ENCODE measurements at places on chromosomes 3 and 15. TPM values are rescaled to one million over a fixed set of nuclear protein-coding genes. Genes with fewer than 3 reads are reported as not detected.

GRCh38 chr3:120879411-120879810 lies 28.6 kb upstream of the STXBP5L start:
- DNase-seq, result no peak

- peak; percentile 73 for DNase-seq
Observed at GRCh38 chr15:41971089-41971894, 1.1 kb downstream of the EHD4 start.

GRCh38 chr3:16136055-16136454 lies 38.4 kb upstream of the GALNT15 start:
- no peak for DNase-seq

GRCh38 chr15:97708252-97708651 lies 252.3 kb upstream of the ARRDC4 start:
- DNase-seq, result no peak

DNA sequence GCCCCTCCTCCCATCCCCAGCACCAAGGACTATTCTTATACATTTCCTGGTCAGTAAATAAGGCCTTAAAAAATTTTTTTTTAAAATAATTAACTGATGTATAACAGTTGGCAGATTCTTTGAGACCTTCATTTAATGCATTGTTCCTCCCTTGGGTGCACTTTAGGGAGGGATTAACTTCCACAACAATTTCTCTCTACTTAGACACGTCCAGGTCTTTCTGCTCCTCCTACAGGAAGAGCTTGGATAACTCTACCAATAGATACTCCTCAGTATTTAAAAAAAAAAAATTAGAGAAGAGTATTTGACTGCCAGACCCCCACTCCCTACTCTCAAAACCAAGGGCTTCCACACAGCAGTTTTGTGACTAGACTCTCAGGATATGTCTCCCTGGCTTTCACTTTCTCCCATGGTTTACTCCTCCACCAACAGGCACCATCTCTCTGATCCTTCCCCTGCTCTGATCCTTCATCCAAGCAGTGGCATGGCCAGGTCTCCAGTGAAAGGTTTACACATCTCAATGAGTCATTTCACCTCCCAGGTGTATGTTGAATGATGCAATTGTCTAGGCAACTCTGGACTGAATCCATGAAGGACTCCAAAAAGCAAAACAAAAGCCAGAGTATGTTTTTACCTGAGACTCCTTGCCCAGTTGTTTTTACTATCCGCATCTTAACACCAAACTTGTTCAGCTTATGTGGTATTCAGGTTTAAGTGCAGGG lies 7.4 kb downstream of the ZIC4 start:
- no peak for DNase-seq

DNA sequence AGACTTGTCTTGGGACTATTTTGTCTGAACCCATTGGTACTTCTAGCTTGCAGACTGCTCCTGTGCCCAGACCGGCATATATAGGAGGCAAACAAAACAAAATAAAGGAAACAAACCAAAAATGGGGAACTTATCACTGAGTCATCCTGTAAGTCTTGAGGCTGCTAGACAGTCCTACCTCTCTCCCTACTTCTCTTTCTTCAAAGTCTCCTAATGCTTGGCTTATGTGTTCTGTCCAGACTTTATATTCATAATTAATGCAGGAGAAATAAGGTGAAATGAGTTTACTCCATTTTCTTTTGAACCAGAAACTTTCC lies 266.2 kb downstream of the ZNF385D start:
- no peak for DNase-seq

DNA sequence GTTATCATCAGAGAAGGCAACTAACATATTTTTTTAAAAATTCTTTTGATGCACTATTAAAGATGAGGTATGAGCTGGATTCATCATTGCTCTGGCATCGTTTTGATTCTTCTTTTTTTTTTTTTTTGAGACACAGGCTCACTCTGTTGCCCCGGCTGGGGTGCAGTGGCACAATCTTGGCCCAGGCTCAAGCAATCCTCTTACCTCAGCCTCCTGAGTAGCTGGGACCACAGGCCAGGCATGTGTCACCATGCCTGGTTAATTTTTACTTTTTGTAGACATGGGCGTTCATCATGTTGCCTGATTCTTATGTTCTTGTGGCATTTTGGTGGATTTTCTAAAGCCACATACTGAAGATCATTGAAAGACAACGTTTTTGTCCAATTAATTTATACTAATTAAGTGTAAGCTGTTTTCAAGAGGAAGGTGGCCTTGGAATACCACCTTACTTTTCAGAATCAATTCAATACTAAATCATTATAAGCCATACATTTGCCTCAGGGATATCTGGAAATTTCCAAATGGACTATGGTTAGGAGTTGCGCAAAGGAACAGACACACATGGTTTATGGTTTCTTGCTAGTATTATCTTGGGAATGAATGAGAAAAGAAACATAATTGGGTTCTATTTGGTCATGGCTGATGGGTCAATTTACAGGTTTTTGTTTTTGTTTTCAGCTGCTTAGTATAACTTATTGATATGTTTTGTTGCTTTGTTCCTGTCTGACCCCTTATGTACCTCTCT lies 22.8 kb downstream of the SLC28A2 start:
- no peak for DNase-seq

SLC28A1 gene
- not detected for total RNA-seq

CLN6 gene
- 62.2 TPM for total RNA-seq

BCHE gene
- total RNA-seq, result 107 TPM

GJD2 gene
- not detected for total RNA-seq
